GM06990 (cell line): ENCODE measurements at places on chromosomes 6 and 20.

- no peak for DNase-seq
Observed at GRCh38 chr6:136524339-136524935, 25.8 kb downstream of the MAP7 start.

DNA sequence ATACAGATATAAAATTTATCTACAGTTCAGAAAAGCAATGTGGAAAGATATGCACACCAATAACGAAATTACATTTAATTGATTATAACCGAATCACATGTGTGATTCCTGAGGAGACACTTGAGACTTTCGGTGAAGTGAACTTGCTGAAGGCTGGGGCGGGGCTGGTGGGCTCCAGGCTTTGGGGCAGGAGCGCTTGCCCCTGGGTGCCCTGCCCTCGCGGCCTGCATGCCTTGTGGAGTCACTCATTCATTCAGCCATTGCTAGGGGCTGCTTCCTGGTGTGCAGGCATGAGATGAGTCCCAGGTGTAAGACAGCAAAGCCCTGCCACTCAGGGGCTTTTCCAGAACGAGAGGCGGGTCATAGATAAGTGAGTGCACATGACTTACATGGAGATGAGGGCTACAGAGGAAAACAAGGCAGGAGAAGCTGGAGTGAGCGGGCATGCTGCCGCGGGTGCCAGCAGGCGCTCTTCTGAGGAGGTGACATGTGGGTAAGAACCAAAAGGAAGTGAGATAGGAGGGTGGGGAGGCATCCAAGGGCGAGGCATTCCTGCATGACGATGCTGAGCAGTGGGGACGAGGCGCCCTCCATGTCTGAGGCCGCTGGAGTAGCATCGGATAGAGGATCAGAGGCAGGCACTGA, 88.7 kb downstream of the BMP7 start:
- no peak for DNase-seq

DNA sequence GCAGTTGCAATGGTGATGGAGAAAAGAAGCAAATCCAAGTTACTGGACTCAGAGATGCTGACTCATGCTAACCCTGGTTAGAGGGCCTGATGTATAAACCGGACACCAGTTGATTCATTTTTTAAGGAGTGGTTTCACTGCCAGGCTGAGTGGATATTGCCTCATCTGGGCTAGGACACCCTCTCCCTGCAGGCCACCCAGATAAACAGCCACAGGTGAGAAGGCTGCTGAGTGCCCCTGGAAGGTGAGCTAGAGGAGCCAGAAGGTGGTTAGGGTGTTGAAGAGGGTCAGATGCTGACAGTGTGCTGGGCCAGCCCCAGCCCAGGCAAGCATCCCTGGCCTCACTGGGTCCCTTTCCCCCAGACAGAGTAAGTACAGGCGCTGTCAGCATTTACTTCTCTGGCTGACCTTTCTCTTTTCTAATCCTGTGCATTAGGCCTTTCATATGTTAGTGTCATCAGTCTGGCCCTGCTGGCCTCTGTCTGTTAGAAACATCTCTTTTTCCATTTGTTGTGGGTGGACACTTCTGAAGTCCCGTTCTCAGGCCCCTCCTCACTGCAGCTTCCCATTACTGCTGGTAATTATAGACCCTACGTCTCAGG, 13.5 kb downstream of the EPB41L1 start:
- no peak for DNase-seq

GRCh38 chr6:110063594-110064263, 85.6 kb downstream of the GPR6 start:
- peak; percentile 37 for DNase-seq

- DNase-seq: no peak
Observed at GRCh38 chr6:5832668-5833067, 174.1 kb downstream of the NRN1 start.

GRCh38 chr20:46324379-46324778, 16.1 kb upstream of the CDH22 start:
- DNase-seq: no peak

- DNase-seq: peak; percentile 61
Observed at GRCh38 chr6:132456700-132457143, 55.4 kb upstream of the MOXD1 start.

DNA sequence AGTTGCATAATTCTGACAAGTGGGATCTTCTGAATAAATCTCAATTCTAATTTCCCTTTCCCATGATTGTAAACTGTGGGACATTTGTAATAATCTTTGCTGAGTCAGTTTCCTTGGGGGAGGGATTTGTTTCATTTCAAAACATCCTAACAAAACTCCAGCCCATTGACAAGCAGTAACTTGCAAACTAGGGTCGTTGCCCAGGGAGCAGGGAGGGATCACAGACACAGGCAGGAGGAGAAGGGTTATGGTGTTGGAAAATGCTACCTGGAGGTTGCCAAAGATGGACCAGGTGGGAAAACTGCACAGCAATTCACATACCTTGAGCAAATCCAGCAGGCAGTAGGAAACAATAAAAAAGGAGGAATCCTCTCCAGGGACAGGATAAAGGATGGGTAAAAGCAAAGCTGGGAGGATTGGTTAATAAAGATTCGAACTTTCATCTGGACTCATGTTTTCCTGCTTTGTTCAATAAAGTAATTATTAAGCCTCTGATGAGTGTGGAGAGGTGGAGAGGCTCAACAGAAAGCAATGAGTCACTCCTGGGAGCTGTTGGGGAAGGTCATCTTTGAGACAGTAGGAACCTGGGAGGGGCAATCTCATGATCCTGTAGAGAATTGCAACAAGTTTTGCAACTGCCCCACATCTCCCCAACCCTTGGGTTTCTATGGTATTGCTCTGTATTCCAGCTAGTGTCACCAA, 87.3 kb upstream of the AKIRIN2 start:
- DNase-seq: no peak

GRCh38 chr6:39321761-39322160, 741 bp downstream of the KCNK16 start:
- no peak for DNase-seq

DNA sequence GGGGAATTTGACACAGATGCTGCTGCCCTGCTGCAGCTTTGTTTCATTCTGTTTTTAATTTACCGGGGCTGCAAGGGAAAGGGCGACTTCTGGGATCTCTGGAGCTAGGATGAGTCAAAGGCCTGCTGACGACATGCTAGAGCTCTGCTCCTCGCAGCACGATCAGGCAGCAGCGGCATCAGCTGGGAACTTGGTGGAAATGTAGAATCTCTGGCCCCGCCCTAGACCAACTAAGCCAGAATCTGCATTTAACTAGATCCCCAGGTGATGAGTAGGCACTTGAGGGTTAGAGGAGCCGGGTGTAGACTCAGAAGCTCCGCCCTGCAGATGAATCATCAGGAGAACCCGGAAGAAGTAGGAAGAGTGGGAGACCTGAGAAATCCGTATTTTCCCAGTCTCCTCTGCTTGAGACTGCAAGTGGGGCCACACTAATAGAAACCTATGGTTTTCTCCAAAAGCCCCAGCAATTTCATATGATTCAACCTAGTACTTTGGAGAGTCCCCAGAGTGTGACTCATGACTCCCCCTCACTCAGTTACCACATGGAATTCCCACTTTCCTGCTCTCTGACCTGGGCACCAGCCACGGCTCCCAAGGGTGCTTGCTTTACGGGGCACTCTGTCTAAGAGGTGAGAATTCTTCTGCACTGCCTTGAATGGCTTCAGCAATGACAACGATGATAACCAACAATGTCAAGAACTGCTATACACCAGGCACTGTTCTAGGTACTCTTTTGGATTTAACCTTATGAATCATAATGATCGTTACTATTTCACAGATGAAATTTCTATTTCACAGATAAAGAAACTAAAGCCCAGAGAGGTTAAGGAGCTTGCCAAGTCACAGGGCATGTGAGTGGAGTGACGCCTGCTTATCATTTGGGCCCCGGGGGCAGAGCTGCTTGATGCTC, 18.1 kb downstream of the TUBB2B start:
- peak; percentile 69 for DNase-seq

DNA sequence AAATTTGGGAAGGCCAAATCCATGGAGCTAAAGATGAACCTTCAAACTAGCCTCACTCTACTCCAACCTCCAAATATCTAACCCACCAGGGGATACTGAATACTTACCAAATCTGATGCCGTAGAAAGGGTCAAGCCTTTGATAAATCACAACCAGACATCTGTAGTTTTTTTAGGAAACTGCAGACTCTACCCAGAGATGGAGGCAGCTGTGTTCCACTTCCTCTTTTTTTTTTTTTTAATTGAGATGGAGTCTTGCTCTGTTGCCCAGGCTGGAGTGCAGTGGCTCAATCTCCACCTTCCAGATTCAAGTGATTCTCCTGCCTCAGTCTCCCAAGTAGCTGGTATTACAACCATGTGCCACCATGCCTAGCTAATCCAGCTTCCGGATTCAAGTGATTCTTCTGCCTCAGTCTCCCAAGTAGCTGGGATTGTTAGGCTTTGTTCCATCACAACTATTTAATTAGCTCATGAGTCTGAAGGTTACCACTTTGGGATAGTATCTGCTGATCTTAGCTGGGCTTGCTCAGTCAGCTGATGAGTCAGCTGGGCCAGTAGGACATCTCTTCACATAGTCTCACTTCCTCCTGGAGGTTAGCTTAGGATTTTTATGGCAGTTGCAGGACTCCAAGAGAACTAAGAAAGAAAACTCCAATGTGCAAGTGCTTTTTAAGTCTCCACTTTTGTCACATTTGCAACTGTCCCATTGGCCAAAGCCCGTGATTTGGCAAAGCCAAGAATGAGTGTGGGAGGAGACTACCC, 13.3 kb downstream of the FRK start:
- no peak for DNase-seq

GRCh38 chr20:63035603-63036185, 28.9 kb upstream of the BHLHE23 start:
- no peak for DNase-seq

- no peak for DNase-seq
Observed at GRCh38 chr6:140460267-140460666, 1085.8 kb upstream of the CITED2 start.

GRCh38 chr6:157224951-157225574, 98.3 kb downstream of the TMEM242 start:
- DNase-seq: no peak

- DNase-seq: no peak
Observed at GRCh38 chr20:40637176-40637575, 51.9 kb downstream of the MAFB start.

GRCh38 chr20:62366370-62367135, 559 bp downstream of the LAMA5 start:
- no peak for DNase-seq

GRCh38 chr6:46305833-46306232, 135.1 kb upstream of the ENPP5 start:
- no peak for DNase-seq

GRCh38 chr20:56171087-56172012, 77.2 kb upstream of the MC3R start:
- DNase-seq: no peak

- no peak for DNase-seq
Observed at GRCh38 chr6:18632670-18633410, 245.7 kb downstream of the RNF144B start.

DNA sequence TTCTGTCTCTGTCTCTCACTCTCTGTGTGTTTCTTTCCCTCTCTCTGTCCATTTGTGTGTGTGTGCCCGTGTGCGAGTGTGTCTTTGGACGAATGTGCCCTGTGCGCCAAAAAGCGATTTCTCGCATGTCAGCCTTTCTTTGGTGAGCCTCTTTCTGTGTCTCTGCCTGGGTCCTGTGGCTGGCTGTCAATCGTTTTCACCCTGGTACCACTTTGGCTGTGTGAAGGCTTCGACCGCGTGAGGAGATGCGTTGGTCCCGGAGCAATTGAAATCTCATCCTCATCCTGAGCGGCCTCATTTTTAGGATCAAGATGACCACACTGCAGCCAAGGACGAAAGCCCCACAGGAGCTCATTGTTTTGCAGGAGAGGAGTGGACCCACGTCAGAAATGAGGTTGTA, 288.9 kb upstream of the ZNF337 start:
- no peak for DNase-seq

DNA sequence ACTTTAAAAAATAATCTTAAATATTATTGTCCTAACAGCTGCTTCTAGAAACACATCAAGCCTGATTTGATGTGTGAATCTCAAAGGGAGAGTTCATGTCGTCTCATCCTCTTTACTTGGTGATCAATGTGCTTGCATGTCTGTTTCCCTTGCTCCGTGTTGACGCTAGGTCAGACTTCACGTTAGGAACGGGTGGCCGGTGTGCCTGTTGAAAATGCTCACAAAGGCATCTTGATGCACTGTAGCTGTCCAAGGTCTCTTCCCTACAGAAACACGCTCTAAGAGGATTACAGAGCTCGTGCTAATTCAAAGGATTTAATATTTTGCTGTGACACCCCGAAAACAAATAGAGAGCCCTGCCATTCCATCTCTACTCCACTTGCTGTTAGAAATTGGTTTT, 84.6 kb downstream of the ID4 start:
- no peak for DNase-seq

GRCh38 chr20:49846206-49846807, 33.7 kb downstream of the SLC9A8 start:
- DNase-seq: no peak

- no peak for DNase-seq
Observed at GRCh38 chr6:36844232-36845170, 5.3 kb upstream of the CPNE5 start.

DNA sequence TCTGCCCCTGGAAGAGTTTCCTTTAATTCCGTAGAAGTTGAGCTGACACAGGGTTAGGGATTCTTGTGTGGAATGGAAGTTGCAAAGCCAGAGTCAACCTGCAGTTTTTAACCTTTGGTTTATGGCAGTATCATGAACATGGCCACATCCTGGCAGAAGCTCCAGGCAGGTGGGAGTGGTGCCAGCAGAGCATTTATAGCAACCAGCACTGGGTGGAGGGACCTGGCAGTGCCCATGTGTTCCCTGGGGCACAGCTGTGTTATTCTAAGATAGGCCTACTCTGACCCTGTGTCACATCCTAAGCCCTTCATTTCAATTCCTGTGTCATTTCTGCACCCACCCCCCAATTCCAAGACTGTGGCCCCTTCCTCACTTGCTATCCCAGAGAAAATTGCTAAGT, 26.1 kb upstream of the ZNF831 start:
- no peak for DNase-seq

DNA sequence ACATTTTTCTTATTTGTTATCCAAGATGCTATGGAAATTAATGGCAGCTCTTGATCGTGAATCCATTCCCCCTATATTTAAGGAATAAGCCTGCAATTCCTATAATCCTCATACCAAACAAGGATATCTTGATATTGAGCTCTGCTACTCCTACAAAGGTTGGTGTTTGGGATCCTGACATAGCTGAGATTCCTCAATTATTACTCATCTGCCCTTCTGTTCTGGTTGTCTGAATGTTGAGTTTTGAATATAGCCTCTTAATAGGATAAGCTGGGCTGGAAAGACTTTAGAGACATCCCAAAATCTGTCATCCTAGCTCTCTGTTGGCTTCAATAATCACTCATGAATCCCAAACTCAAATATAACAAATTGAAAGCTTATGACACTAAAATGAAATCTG, 49.9 kb downstream of the CLIC5 start:
- DNase-seq: no peak

- DNase-seq: no peak
Observed at GRCh38 chr20:33311996-33312395, 29.0 kb downstream of the BPIFB1 start.

- peak; percentile 37 for DNase-seq
Observed at GRCh38 chr6:12608874-12609273, 107.7 kb upstream of the PHACTR1 start.
